ENCODE measurements at places on chromosomes 5 and 9. TPM values are rescaled to one million over a fixed set of nuclear protein-coding genes. Genes with fewer than 3 reads are reported as not detected.

Gene IRX1
- not detected for polyA plus RNA-seq

DNA sequence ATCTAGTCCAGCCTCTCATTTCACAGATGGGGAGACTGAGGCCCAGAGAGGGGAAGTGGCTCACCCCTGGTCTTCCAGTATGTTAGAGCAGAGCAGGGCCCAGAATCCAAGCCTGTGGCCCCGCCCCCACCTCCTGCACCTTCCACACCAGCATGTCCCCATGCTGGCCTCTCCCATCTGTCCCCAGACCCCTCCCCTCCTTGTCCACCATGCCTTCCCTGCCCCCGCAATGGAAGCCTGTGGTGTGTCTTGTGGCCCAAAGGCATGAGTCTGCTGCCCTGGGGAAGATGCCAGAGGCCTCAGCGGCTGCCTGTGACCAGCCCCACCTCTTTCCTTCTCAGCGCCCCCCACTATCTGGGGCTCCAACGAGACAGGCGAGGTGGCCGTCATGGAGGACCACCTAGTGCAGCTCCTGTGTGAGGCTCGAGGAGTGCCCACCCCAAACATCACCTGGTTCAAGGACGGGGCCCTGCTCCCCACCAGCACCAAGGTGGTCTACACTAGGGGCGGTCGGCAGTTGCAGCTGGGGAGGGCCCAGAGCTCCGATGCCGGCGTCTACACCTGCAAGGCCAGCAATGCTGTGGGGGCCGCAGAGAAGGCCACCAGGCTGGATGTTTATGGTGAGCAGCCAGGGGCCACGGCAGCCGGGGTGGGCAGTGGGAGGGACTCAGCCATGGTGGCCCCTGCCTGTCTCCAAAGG is 87.2 kb downstream of the HMCN2 start:
- H3K27me3 ChIP-seq = no peaks in the 10 kb centered on the region
- no peak overlapping the region for H3K4me3 ChIP-seq
- H3K27ac ChIP-seq = no peak overlapping the region
- no peaks in the 10 kb centered on the region for H3K4me1 ChIP-seq
- H3K36me3 ChIP-seq = no peaks in the 10 kb centered on the region
- no peak for DNase-seq

GRCh38 chr9:93904649-93905472 is 50.3 kb downstream of the BARX1 start:
- no peak overlapping the region for H3K4me3 ChIP-seq
- H3K36me3 ChIP-seq = no peaks in the 10 kb centered on the region
- no peaks in the 10 kb centered on the region for H3K4me1 ChIP-seq

Gene PCDHA10
- polyA plus RNA-seq = not detected

DNA sequence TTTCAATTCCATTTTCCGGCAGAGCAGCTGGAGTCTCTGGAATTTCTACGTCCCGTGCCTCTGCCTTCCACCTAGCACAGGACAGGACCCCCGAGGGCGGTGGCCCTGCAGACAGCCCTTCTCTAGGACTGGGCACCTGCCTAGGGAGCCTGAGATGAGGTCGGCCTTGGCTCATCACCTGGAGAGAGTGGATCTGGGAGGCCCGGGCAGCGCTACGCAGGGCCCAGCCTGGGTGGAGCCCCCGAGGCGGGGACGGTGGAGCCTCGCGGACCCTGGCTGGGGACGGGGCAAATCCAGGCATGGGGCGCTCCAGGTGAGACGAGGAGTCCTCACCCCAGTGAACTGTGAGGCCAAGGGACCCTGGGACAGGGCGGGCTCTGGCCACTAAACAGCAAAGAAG is 114.5 kb downstream of the MTRR start:
- DNase-seq = no peak
- no peak overlapping the region for H3K27ac ChIP-seq
- H3K36me3 ChIP-seq = no peaks in the 10 kb centered on the region
- no peaks in the 10 kb centered on the region for H3K4me1 ChIP-seq
- no peak overlapping the region for H3K4me3 ChIP-seq

- no peak for DNase-seq
- H3K4me1 ChIP-seq = no peaks in the 10 kb centered on the region
- no peak overlapping the region for H3K4me3 ChIP-seq
- no peak overlapping the region for H3K27ac ChIP-seq
- H3K27me3 ChIP-seq = no peaks in the 10 kb centered on the region
Observed at GRCh38 chr5:156423597-156423996, 96.6 kb downstream of the SGCD start.

GRCh38 chr9:109319017-109319625 is 1.7 kb downstream of the EPB41L4B start:
- no peak overlapping the region for H3K27ac ChIP-seq
- peaks cover 4% of the 10 kb centered on the region for H3K4me1 ChIP-seq
- no peaks in the 10 kb centered on the region for H3K36me3 ChIP-seq
- H3K27me3 ChIP-seq = peaks cover 13% of the 10 kb centered on the region

GRCh38 chr5:458547-459353 is 15.8 kb downstream of the EXOC3 start:
- no peak for DNase-seq
- H3K27ac ChIP-seq = no peak overlapping the region
- no peaks in the 10 kb centered on the region for H3K27me3 ChIP-seq
- no peak overlapping the region for H3K4me3 ChIP-seq
- peaks cover 53% of the 10 kb centered on the region for H3K36me3 ChIP-seq

Gene CYLC2
- polyA plus RNA-seq = not detected

- H3K4me3 ChIP-seq = no peak overlapping the region
- no peak for DNase-seq
- H3K27me3 ChIP-seq = no peaks in the 10 kb centered on the region
- H3K4me1 ChIP-seq = no peaks in the 10 kb centered on the region
Observed at GRCh38 chr5:59185757-59186385, 603.0 kb downstream of the RAB3C start.

DNA sequence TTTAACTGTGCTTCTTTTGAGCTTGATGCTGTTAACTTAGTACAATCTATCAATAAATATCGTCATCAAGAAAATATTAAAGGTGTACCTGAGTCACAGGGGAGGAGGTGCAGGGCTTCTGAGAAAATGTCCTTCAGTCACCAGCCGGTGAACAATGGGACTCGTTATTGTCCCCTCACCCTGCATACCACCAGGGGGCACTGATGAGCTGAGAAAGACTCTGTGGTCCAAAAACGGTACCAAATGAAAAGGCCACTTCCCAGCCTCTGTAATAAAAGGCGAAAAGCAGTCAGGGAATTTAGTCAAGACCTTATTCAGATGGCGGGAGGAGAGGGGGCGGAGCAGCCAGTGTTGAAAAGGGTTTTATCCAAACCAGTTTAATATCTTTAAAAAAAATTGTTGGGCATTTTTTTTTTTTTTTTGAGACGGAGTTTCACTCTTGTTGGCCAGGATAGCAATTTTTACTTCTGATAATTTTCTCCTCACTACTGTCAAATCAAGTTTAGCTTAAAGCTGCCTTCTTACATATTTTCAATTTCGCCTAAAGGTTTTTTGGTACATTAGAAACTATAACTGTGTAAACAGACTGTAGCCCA is 271.9 kb upstream of the ADAMTS16 start:
- no peak overlapping the region for H3K27ac ChIP-seq
- no peak for DNase-seq
- H3K4me1 ChIP-seq = no peaks in the 10 kb centered on the region
- H3K27me3 ChIP-seq = no peaks in the 10 kb centered on the region

GRCh38 chr5:157369507-157369906 is 90.5 kb upstream of the NIPAL4 start:
- no peaks in the 10 kb centered on the region for H3K27me3 ChIP-seq
- H3K27ac ChIP-seq = no peak overlapping the region
- DNase-seq = no peak

DNA sequence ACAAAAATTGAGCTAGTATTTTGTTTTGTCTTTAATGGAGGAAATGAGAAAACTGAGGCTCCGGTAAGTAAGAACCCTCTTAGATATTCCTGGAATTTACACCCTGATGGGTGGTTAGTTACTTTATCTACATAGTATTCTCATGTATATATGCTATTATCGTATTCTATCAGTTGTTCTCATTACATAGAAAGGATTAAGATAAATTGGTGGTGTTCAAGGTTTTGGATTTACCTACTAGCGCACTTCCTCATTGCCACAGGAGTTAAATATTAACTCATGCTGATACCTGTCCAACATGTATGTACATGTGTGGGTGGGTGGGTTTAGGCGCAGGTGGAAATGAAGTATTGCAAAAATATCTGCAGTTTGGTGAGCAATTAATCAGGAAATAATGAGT is 61.1 kb upstream of the IFNE start:
- H3K27me3 ChIP-seq = no peaks in the 10 kb centered on the region
- no peaks in the 10 kb centered on the region for H3K4me1 ChIP-seq
- no peaks in the 10 kb centered on the region for H3K36me3 ChIP-seq
- H3K27ac ChIP-seq = no peak overlapping the region
- no peak for DNase-seq

- no peak for DNase-seq
- no peaks in the 10 kb centered on the region for H3K36me3 ChIP-seq
- no peak overlapping the region for H3K4me3 ChIP-seq
- H3K27ac ChIP-seq = no peak overlapping the region
Observed at GRCh38 chr9:110864011-110864410, 174.3 kb downstream of the LPAR1 start.

Gene RASEF
- not detected for polyA plus RNA-seq

DNA sequence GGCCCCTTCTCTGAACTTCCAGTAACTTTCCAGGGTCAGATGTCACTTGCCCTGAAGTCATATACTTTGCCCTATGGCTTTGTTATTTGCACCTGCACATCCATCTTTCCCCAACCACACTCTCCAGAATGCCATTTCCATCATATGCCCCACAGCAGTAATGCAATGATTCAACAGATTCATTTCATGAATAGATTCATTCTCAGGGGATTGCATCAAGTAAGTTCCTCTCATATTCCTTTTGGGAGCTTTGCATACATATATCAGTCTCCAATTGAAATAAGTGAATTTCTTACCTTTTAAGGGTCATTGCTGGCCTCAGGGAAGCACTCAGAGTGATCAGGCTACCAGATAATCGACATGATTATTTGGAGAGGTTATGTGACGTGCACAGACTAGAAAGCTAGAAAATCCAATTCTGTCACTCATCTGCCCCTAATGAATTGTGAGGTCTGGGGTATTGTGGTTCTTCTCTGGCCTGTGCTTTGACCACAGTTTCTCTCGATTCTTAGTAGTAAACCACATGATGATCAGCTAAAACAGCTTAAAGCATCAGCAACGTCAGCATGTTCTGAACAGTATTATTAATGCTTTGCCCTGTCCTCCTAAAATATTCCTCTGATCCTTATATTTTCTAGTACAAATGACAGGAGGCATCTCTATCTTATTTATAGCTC is 179.9 kb downstream of the ATPSCKMT start:
- no peaks in the 10 kb centered on the region for H3K27me3 ChIP-seq
- H3K4me1 ChIP-seq = no peaks in the 10 kb centered on the region
- no peak for DNase-seq
- no peak overlapping the region for H3K27ac ChIP-seq

DNA sequence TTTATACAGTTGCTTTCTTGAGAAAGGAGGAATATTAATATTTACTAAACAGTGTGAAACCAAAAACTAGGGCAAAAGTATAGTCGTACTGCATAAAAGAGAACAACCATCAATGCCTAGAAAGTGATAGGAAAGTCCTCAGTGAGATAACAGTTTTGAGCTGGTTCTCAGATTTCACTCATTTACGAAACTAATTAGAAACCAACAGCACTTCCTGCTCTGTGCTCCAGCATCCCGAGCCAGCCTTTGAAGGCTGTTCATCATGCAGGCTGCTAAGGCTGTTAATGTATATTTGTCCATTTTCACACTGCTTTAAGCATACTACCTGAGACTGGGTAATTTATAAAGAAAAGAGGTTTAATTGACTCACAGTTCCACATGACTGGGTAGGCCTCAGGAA is 2039.9 kb downstream of the EFNA5 start:
- no peaks in the 10 kb centered on the region for H3K4me1 ChIP-seq
- no peak overlapping the region for H3K27ac ChIP-seq
- no peak for DNase-seq

Gene RNF183
- not detected for polyA plus RNA-seq

DNA sequence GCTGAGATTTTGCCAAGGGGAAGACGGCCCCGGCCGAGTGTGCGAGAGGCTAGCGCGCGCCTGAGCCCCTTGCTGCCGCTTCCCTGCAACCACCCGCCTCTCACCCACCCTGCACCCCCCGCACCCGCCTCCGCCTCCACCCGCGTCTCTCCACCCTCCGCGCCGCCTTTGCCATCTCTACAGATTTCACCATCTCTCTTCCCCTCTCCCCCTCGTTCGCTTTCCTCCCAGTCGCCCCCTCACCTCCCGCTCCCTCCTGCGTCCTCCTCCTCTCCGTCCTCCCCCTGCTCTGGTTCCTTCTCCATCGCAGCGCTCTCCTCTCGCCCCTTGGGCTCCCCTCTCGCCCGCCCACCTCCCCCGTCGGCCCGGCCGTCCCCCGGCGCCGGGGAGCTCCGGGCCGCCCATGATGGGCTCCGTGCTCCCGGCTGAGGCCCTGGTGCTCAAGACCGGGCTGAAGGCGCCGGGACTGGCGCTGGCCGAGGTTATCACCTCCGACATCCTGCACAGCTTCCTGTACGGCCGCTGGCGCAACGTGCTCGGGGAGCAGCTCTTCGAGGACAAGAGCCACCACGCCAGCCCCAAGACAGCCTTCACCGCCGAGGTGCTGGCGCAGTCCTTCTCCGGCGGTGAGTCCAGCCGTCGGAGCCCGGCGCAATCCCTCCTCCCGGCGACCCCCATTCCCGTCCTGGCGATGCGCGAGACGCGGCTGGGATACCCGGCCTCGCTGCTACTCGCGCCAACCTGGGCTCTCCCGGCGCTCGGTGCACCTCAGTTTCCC is at the start of gene PRDM12:
Gene PRDM12 (plus strand): TSS at position 344 of the 778 bp plus-strand sequence. CDS start 60 bp downstream, at position 404.
- H3K27me3 ChIP-seq = peaks cover 41% of the 10 kb centered on the region
- DNase-seq = no peak
- H3K4me1 ChIP-seq = peaks cover 12% of the 10 kb centered on the region
- no peak within 1 kb of the TSS for H3K4me3 ChIP-seq
- no peak within 1 kb of the TSS for H3K27ac ChIP-seq
- H3K36me3 ChIP-seq = no peaks in the 10 kb centered on the region

GRCh38 chr5:66129144-66129543 is 15.0 kb upstream of the SREK1 start:
- no peak overlapping the region for H3K27ac ChIP-seq
- no peaks in the 10 kb centered on the region for H3K27me3 ChIP-seq
- no peaks in the 10 kb centered on the region for H3K4me1 ChIP-seq
- no peak overlapping the region for H3K4me3 ChIP-seq
- H3K36me3 ChIP-seq = no peaks in the 10 kb centered on the region

Gene SPAG8
- polyA plus RNA-seq = 0.79 TPM

DNA sequence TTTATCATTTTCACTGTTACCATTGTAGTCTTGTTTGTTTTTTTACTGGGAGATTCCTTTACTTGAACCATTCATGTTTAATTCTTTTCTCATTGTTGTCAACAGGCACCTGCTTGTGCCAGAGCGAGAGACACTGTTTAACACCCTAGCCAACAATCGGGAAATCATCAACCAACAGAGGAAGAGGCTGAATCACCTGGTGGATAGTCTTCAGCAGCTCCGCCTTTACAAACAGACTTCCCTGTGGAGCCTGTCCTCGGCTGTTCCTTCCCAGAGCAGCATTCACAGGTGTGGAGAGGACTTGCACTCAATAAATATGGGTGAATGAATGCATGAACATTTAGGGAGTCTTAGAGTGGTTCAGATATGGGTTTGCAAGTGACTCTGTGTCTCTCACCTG is 37.5 kb downstream of the NUP214 start:
- no peaks in the 10 kb centered on the region for H3K4me1 ChIP-seq
- H3K36me3 ChIP-seq = peaks cover 43% of the 10 kb centered on the region
- no peak overlapping the region for H3K4me3 ChIP-seq
- H3K27ac ChIP-seq = no peak overlapping the region
- no peaks in the 10 kb centered on the region for H3K27me3 ChIP-seq
- no peak for DNase-seq

Gene C9orf50
- polyA plus RNA-seq = not detected

Gene IL11RA
- 5.3 TPM for polyA plus RNA-seq

GRCh38 chr9:77435688-77436087 is 212.4 kb downstream of the GNA14 start:
- no peaks in the 10 kb centered on the region for H3K36me3 ChIP-seq
- no peak overlapping the region for H3K27ac ChIP-seq
- no peaks in the 10 kb centered on the region for H3K27me3 ChIP-seq
